H9 (cell line): ENCODE measurements at places on chromosomes 13 and 19. TPM values are rescaled to one million over a fixed set of nuclear protein-coding genes. Genes with fewer than 3 reads are reported as not detected.

DNA sequence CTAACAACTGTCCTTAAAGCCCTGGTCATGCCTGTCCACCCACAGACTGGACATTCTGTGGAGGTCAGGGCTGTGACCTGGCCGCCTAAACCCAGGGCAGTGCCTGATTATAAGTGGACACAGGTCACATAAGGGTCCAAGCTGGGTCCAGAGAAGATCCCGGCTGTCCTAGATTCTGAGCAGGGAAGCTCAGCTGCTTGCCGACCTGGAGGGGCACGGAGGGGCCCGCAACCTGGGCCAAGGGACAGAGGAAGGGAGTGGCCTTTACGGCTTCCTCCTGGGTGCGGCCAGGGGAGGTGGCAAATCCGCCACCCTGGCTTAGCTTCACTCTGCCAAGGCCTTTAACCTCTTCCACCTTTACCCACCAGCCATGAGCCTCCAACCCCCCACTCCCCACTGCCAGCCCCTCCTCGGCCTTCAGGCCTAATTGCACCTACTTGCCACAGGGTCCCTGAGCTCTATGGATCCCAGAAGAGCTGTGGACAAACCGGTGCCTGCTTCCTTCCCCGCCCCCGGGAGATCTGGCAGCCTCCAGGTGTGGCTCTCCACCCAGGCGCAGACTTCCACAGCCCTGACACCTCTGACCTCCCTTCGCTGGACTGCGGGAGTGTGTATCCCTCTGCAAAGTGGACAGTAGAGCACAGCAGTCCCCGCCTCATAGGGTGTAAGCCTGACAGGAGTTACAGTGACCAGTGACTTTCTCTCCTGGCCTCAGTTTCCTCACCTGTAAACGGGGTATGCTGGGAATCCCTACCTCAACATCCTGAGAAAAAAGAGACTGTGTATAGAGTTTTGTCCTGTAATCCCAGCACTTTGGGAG lies 1.7 kb downstream of the CD320 start:
- no peak for DNase-seq

DNA sequence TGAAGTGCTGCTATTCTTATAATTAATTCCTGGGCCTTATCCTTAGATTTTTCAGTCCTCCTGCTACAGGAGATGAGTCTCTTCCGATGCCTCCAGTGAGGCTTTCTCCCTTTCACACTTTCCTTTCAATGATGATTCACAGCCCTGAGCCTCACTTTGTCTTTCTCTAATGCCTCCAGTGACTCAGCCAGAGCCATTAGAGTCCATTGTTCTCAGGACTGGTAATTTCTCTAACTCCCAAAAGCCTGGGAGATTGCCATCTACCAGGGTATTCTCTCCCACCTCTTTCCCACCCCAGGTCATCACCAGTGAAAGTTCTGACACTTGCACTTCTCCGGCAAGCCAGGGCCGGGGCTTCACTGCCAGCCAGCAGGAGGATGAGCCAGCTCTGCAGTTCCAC lies 49.6 kb upstream of the ARGLU1 start:
- peak; percentile 48 for DNase-seq

- no peak for DNase-seq
Measured at GRCh38 chr13:52161181-52161646, 1.8 kb upstream of the NEK3 start.

DNA sequence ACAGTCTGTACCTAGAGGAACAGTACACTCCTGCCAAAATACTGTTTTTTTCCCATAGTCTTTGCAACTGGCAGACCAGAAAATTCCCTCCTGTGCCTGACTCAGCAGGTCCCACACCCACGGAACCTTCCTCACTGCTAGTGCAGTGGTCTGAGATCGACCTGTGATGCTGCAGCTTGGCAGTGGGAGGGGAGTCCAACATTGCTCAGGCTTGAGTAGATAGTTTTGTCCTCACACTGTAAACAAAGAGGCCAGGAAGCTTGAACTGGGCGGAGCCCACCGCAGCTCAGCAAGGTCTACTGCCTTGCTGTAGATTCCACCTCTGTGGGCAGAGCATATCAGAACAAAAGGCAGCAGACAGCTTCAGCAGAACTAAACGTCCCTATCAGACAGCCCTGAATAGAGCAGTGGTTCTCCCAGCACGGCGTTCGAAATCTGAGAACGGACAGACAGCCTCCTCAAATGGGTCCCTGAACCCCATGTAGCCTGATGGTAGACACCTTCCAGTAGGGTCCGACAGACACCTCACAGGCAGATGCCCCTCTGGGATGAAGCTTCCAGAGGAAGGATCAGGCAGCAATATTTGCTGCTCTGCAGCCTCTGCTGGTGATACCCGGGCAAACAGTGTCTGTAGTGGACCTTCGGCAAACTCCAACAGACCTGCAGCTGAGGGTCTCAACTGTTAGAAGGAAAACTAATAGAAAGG lies 92.7 kb downstream of the SUCLA2 start:
- no peak for DNase-seq

GRCh38 chr19:22595422-22595821 lies 38.7 kb upstream of the ZNF492 start:
- no peak for DNase-seq

- no peak for DNase-seq
Measured at GRCh38 chr19:29670255-29670654, 5.0 kb downstream of the PLEKHF1 start.

Gene ZNF578
- total RNA-seq = 5.1 and 5.3 TPM in 2 replicates

Gene KCNN1
- 8.4 and 9.2 TPM in 2 replicates for total RNA-seq

Gene ANKRD24
- total RNA-seq = 2.4 and 2.8 TPM in 2 replicates
